ENCODE measurements at places on chromosomes 2 and 18.

DNA sequence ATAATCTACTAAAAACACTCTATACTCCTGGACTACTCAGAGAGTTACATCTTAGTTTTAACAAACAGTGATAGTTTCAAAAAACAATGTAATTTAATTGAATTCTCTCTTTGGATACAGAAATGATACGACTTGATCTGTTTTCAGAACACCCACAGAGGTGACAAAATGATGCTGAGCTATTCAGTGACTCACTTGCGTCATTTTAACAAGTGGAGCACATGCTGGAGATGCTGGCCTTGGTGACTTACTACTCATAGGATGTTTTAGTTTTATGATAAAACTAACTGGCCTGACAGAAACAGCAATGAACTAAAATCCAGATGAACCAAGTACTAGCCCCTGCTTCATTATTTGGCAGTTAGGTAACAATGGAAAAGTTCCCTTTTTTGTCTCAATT is 101.3 kb upstream of the ITGB6 start:
- no peak for DNase-seq

DNA sequence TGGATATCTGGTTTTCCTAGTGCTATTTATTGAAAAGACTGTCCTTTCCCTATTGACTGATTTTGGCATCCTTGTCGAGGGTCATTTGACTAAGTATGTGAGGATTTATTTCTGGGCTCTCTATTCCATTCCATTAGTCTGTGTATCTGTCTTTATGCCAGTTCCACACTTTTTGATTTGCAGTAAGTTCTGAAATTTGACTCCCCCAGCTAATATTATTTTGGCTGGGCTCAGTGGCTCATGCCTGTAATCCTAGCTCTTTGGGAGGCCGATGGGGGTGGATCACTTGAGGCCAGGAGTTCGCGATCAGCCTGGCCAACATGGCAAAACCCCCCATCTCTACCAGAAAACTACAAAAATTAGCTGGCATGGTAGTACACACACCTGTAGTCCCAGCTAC is 46.8 kb upstream of the GAREM2 start:
- no peak for DNase-seq

- DNase-seq: no peak
Measured at GRCh38 chr18:20971886-20972267, 139.7 kb downstream of the ROCK1 start.

DNA sequence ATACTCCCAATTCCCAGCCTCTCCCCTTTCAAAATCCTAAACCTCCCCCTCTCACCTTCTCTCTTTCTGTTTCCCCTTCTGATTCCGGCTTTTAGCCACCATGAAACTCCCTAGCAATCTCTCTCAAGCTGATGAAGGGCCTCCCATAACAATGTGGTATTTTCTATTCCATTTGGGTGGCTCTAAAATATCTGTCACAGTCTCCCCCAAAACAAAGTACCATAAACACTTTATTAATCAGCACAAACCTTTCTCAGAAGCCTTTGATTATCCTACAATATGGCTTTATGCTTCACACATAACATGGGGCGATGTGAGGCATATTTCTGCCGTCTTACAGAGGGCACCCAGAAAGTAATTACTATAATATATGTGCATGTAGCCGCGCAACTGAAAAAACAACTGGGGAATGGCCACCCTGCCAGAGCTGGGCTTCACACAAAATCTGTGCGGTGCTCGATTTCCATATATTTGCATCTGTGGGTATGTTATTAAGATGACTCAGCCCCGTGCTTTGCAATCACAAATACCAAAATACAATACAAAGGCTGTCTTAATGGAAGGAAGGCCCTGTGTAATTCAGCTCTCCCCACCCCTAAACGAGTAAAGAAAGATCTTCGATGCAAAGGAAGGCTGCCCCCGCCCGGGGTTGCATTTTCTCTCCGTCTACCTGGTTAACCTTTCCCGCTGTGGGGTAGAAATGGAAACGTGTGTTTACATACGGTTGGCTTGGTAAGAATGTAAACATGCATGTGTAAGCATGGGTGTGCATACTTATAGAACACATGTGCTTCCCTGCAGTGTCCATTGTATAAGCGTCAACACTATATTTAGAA is 81.4 kb downstream of the CELF4 start:
- no peak for DNase-seq

DNA sequence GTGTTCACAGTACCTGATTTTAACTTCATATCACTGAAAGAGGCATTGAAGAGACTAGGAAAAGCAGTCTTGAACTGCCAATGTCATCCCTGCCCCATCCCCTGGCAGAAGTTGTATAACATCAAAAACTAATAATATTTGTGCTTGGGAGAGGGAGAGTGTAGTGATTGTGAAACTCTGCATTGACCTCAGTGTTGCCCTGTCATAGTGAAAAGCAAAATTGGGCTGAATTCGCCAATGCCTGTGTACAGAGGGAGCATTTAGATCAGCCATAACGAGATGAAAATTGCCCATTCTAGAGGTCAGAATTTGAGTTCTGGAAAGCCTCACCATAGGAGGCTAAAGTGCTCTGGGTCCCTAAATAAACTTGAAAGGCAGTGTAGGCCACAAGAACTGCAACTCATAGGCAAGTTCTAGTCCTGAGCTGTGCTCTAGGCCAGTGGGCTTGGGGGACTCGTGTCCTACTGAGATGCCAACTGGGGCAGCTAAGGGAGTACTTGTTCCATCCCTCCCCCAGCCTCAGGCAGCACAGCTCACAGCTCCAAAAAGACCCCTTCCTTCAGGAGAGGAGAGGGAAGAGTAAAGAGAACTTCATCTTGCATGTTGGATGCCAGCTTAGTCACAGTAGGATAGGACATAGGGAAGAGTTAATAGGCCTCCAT is 855.6 kb downstream of the TSN start:
- DNase-seq: no peak

DNA sequence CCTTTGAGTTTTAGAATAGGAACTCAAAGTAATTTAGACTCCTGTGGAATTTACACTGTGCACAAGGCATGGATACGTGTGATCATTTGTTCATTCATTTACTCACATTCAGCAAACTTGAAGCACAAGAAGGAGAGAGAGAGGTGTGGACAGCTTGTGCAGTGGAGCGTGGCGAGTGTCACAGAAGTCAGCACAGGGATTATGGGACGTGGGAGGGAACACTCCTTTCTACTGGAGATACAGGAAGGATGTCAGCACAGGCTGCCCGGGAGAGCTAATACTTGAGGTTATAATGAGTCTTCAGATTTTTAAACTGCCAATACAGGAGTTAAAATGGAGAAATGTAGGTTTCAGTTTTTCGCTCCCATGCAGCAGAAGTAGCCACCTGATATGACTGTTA is 7.0 kb downstream of the FAM228A start:
- no peak for DNase-seq

DNA sequence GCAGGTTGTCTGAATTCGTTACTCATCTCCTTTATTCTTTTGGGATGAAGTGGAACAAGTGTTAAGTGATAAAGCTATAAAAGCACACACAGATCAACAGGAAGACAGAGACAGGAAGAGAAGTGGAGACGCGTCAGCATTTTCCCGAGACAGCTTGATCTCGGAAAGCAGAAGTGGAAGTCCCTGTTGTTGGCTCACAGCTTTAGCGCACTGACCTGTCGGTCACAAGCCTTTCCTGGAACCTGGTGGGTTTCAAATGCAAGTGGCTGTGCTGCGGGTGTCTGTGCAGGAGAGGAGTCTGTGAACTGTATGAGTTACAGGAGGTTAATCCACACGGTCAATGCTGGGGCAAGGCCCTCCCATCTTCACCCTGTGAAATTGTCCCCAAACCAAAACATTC is 116.6 kb upstream of the PELI1 start:
- no peak for DNase-seq

DNA sequence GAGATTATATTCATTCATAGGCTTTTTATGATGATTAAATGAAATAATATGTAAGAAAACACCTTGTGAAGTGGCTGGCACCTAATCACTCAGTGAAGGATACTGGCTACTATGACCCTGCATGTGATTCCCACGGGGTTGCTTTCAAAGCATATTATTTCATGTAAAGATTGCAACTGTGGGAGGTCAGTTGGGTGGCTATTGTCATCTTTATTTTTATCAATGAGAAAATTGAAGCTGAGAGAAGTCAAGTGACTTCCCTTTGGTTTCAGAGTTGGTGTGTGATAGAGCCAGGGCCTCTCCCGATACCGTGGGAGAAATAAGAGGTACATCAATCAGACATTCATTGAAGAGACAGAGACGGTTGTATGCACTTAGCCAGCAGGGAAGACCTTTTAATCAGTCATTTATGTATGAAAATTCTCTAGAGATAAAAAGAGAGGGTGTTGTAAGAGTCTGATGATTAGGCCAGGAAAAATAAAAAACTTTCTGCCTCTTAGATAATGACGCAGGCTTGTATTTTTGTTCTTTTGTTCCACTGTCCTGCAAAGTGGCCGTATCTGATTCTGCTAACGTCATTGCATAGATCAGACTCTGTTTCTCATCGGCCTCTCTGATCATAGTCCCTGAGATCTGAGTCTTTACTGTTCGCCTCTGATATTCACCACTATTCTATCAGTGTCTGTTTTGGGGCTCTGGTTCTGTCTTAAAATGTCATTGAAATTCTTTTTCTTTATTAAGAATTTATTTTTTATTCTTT is 50.5 kb downstream of the QPCT start:
- no peak for DNase-seq

DNA sequence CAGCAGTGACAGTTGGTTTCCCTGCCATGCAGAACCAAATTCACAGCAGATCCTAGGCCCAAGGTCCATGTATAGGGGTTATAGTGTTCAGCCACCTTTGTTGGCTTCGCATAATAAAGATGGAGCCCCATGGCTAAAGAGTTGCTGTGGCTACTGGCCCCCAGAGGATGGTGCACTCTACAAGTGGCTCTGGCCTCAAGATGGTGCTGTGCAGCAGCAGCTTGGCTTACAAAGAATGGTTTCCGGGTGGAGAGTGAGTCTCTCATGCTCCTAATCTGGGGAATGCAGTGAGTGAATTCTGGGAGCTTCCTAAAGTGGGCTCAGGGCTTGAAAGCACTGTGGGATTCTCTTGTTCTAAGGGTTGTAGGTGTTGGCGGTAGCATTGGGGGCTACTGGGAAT is 1199.7 kb downstream of the CNTNAP5 start:
- DNase-seq: no peak

DNA sequence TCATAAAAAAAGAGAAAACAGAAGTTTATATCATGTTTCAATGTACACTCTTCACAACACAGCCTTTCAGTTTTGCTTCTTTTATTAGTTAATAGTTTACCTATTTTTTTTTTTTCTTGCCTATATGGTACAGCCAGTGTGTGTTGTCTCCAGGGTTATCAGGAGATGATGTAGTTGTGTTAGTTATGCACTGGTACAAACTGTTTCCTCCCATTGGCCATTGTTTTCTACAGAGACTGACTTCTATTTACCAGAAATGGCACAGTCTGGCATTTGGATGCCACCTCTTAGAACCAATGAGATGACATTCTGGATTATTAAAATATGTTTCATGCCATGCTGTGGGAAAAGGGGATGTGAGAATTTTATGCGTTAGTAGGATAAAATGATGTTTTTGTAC is 339.4 kb downstream of the PLCL1 start:
- DNase-seq: no peak

- DNase-seq: no peak
Measured at GRCh38 chr2:36473230-36473629, 117.7 kb downstream of the CRIM1 start.

DNA sequence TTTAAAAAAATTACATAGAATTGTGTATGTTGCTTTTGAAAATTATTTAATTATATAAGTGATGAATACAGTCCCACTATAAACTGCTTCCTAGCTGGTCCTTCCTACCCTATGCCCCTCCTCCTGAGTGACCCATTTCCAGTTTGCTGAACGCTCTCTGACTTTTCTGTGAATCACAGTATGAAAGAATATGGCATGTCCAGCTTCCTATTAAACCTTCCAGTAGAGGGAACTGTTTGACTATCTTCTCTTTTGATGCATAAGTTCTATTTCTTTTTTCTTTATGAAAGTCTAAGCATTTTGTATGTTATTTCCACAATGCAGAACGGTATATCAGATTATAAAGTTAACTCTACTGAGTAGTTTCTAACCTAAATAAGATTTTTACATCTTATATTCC is 41.3 kb downstream of the PSMG2 start:
- no peak for DNase-seq

- DNase-seq: no peak
Measured at GRCh38 chr18:53503914-53504441, 720.5 kb downstream of the MBD2 start.

GRCh38 chr18:703213-703967 is 9.0 kb downstream of the ENOSF1 start:
- DNase-seq: no peak

DNA sequence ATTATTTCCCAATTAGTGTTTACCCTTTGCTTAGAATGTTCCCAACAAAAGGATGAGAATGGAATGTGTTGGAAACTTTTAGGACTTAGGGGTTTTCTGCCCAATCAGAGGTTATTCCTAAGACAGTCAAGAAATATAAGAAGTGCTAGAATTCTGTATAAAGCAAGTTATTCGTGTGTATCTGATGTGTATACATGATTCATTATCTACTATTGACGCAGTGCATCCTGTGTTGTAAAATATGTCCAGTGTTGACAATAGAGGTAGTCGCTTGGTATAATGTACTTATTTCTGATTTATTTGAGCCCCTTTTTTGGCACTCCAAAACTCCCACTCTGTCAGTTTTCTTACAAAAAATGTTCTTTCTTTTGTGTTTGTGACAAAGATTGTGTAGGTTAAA is 881 bp downstream of the PIKFYVE start:
- no peak for DNase-seq

DNA sequence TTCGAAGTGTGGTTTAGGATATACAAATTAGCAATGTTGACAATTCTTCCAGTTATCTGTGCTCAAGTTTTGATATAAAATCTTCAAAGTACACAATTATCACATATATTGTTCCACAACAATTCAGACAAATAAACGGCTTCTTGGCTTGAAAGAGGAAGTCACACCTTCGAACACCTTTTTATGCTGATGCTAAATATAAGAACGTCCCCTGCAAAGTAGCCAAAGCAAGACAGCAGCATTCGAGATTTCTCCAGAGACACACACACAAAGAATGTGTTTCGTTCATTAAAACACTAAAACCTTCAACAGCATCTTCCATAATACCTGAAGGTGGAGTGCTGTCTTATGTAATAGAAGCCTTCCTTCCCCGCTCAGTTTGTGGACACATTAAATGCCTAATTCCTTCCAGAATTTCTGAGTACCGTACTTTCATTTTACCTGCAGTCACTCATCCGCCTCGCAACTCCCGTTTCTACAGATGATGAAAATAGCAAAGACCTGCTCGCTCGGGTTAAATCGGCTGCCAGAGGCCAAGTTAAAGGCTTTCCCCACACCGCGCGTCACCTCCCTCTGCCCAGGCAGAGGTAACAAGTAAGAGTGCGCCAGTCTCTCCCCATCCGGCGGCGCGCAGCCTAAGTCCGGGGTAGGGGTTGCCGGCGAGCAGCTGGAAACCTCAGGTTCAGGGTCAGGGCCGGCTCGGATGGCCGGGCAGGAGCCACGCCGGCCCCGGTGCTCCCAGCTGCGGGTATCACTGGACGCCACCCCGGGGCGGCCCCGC is 847 bp downstream of the SERPINE2 start:
- DNase-seq: peak; percentile 27

- no peak for DNase-seq
Measured at GRCh38 chr2:38485734-38486133, 108.7 kb upstream of the ATL2 start.

DNA sequence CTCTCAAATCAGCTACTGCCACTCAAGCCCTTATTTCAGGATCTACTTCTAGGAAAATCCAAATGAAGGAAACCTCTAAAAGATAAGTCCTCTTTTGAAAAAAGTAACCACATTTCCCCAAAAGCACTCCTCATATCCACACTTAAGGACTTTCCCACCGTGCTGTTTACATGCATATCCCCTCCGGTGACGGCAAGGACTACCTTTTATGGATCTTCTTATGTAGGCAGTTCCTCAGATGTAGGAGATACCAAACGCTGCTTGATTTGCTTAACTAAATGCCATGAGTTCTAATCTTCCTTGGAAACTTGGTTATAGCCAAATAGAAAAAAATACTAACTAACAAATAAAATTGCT is 6.9 kb upstream of the TMEM87B start:
- DNase-seq: no peak
